CD4-positive, alpha-beta T cell treated with Interleukin-4 for 1 hour (primary cell): ENCODE measurements at places on chromosomes 7 and 10.

- no peak for DNase-seq
Observed at GRCh38 chr10:22043327-22043633, 39.8 kb upstream of the DNAJC1 start.

GRCh38 chr7:55155351-55156117 is 136.7 kb downstream of the EGFR start:
- DNase-seq = no peak

DNA sequence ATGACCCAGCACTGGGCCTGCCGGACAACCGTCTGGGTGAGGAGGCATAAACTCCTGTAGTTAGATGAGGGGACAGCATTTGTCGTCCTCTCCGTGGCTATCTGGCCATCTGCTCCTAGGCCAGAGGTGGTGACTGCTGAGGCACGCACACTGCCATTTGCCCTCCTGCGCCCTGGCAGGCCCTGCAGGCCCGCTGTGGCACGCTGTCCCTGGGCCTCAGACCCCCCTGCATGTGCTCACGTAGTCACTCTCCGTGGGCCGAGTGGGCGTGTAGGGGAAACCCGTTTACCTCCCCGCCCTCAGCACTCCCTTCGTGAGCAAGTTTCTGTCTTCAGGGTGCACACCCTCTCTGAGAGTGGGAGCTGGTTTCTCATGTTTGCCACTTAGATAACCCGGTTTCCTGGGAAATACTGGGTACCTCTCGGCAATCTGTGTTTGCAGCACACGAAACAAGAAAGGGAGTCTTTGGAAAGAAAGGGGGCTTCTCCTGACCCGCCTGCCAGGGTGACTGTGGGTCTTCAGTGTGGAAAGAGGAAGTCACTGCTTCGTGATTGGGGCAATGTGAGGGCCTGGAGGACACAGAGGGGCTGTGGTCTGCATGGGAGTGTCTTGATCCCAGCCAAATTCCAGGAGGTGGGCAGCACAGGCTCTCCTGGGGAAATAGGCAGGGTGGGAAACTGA is 10.8 kb downstream of the ADAMTS14 start:
- DNase-seq = no peak

DNA sequence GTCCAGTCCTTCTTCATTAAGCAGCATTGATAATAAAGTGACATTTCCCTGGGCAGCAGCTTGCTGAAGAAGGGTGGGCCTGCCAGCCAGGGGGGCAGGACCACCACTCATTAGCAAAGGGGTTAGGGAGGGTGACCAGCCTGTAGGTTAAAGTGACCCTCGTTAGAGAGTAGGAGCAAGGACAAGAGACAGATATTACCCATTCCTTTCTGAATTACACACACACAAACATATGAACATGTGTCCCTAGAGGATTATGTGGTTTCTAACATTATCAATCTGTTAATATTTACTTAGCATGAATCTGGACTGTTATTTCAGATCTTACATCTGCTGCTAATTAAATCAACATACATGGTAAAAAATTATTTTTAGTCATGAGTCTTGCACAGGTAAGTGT is 88.9 kb downstream of the CTTNBP2 start:
- no peak for DNase-seq

DNA sequence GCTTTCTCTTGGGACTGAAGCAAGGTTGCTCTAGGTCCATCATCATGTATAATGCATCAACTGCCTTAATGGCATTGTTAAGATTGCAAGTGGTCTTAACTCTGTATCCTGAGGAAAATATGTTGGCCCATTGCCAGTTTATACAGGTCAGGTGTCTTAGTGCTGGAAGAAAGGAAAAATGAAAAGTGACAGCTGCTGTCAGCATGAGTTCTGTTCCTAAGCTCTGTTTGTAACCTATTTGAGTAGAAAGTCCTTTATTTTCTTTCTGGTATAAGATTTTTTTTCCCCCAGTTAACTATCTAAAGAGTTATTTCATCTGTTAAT is 127.2 kb downstream of the SRI start:
- DNase-seq = no peak

DNA sequence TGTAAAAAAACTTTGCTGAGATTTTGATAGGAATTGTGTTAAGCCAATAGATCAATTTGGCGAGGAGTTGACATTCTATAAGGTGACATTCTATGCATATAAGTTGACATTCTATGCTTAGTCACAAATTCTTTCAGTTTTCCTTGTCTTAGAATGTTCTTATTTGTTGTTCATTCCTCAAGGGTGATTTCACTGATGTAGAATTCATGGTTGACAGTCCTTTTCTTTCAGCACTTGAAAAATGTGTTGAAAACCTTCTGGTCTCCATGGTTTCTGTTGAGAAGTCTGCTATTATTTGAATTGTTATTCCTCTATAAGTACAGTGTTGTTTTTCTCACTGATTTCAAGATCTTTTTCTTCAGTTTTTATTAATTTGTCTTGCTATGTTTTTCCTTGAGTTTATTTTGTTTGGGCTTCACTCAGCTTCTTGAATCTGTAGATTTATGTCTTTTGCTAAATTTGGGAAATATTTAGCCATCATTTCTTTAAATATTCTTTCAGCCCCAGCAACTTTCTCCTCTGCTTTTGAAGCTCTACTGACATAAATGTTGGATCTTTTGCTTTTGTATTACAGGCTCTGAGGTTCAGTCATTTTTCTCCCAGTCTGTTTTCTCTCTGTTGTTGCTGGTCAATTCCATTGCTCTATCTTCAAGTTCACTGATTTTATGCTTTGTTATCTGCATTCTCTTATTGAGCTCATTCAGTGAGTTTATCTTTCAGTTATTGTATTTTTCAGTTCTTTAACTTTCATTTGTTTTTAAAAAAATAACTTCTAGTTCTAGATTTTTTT is 154.9 kb downstream of the SDK1 start:
- DNase-seq = no peak

DNA sequence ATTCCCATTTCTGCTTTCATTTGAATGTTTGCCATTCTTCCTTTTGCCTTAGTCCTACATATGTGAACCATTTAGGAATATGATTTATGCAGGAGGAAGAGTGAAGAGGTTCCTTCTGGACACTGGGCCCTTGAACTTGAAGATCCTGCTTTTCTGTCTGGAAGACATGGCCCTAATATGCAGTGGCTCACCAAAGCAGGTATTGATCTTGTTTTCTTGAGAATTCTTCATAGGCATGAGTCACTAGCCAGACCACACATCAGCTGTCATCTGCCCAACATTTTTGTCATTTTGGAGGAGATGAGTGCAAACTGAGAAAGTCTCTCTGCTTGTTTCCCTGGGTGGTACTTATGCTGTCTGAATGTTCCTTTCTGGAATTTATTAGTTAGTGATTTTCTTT is 382.6 kb downstream of the LRMDA start:
- DNase-seq = no peak

- no peak for DNase-seq
Observed at GRCh38 chr7:3177271-3177670, 123.8 kb upstream of the SDK1 start.

- DNase-seq = no peak
Observed at GRCh38 chr10:86446987-86447386, 74.6 kb downstream of the WAPL start.

DNA sequence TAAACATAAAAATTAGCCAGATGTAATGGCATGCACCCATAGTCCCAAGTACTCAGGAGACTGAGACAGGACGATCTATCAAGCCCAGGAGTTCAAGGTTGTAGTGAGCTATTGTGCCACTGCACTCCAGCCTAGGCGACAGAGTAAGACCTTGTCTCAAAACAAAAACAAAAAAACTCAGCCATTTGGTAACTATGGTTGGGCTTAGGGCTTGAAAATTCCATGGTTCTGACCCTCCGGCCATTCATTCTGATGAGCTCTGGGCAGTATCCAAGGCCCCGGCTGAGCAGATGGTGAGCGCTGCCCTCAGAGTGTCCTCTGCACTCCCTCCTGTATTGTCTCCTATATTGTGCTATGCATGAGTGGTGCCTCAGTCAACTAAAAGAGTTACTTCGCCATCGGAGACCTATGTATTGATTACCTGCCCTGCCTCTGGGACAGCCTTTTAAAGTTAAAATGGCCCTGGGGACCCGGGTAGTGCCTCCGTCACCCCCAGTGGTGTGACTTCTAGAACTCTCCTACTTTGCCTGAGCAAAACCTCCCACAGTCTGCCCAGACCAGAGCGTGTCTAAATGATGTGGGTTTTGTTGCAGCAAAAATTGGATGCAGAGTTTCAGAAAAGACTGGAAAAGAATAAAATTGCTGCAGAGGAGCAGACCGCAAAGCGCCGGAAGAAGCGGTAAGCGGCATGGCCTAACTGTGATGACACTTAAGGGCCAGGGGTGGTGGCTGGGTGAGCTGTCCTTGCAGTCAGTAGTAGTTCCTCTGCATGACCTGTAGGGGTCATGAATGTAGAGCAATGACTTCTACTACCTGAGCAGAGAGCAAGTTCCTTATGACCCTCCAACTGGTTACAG is 8.1 kb downstream of the PRKRIP1 start:
- peak; percentile 69 for DNase-seq

- DNase-seq = no peak
Observed at GRCh38 chr7:15662451-15662850, 24.0 kb downstream of the MEOX2 start.

DNA sequence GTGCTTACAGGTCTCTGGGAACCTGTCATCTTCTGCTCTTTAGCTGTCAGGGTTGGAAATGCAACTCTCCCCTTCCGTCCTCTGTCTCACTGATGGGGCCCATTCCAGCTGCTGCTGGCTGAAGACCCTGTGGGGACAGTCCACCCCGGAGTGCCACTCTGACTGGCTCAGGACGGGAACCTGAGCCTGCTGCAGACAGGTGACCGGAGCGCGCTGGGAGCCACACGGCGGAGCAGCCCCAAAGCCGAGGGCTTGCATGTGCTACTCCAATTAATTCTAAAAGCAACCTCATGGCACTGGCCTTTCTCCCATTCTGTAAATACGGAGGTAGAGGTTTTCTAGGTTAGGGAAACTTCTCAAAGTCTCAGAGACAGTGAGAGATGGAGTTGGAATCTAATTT is 223.5 kb upstream of the PITRM1 start:
- DNase-seq = no peak

DNA sequence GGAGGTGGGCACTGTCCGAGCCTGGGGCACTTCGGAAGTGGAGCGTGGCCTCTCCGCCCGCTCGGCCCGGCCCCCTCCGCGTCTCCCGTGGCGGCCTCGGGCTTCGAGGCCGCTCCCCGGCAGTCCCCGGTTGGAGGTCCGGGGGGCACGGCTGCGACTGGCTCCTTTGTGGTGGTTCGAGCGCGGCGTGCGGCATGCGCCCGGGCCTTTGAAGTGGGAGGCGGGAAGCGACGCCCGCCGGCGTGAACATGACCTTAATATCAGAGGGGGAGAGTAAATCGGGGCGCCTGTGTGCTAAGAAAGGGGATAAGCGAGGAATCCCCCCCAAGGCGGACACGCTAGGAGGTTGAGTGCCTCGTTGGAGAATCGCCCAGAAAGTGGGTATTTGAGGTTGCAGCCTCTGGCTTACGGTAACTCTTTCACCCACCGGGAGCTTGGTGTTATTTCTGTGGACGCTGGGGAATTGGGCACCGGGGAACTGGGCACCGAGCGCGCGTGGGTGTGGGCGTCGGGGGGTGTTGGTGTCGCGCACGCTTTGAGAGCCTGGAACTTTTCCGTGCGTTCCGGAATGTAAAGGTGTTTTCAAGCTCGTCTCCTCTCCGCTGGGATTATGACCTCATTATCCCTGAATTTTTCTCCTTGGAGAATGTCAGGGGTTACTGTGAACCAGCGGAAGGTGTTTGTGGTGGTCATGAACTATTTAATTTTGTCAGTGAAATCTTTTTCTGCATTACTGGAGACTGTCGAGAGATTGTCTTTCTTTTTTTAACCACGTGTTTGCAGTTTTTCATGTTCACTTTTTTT is 660 bp downstream of the SUV39H2 start:
- peak; percentile 13 for DNase-seq

- DNase-seq = no peak
Observed at GRCh38 chr7:130349911-130350782, 5.5 kb downstream of the CPA5 start.

DNA sequence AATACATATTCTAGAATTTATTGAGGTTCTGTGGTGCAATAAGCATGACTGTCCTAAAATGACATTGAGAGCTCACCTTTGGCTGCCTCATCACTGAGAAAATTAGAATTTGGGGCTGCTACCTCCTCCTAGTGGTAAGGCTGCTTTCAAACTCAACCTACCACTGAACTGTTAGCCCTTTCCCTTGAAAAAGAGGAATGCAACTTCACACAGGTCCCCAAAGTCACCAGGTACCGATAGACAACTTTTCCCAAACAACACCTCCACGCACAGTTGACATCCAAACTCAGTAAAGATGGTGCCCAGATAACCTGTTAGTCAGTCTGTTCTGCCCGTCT is 75.9 kb upstream of the SCIN start:
- no peak for DNase-seq

GRCh38 chr10:33117816-33118215 is 159.8 kb upstream of the ITGB1 start:
- DNase-seq = peak; percentile 86
